ENCODE measurements at places on chromosomes 2 and 18.

DNA sequence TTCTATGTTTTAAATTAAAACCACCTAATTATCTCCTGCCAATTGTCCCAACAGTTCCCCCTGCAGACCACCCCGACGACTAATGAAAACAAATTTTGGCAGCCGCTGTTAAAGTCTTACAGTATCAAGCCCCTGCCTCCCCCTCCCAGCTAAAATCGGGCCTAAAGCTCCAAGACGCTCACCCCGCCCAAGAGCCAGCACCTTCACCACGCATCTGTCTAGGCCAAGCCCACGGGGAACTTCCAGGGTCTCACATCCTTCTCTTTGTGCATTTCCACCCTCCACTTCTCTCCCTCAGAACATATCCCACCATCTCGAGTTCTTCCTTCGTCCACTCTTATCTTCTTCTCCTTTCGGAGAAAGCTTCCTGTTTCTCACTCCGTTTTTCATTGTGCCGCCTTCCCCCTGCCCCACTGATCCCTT, 445 bp downstream of the PRPF40A start:
- H3K36me3 ChIP-seq, result peaks cover 10% of the 10 kb centered on the region
- H3K27ac ChIP-seq, result peak overlapping the region; percentile 98
- no peak for DNase-seq

- H3K4me1 ChIP-seq, result peaks cover 3% of the 10 kb centered on the region
- no peaks in the 10 kb centered on the region for H3K36me3 ChIP-seq
- no peak overlapping the region for H3K4me3 ChIP-seq
- no peak overlapping the region for H3K27ac ChIP-seq
- H3K27me3 ChIP-seq, result peaks cover 2% of the 10 kb centered on the region
- no peak for DNase-seq
Measured at GRCh38 chr2:180141600-180141999, 134.5 kb upstream of the CWC22 start.

DNA sequence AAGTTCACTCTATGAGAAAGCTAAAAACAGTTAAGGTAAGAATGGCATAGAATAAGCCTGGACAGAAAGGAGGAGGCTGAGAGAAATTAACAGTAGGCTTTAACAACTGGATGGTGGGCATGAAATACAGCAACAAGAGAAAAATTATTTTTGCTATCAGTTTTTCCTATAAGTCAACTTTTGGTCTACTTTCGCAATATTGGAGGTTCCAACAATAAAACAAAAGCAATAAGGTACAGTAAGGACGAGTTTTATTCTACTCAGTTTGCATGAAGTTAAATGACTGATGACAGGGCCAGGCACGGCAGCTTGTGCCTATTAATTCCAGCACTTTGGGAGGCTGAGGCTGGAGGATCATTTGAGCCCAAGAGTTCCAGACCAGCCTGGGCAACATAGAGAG, 17.3 kb downstream of the RAB1A start:
- no peaks in the 10 kb centered on the region for H3K27me3 ChIP-seq
- H3K4me3 ChIP-seq, result no peak overlapping the region
- peaks cover 12% of the 10 kb centered on the region for H3K36me3 ChIP-seq
- H3K27ac ChIP-seq, result peak overlapping the region; percentile 12

- no peak for DNase-seq
- H3K4me1 ChIP-seq, result peaks cover 10% of the 10 kb centered on the region
- H3K27me3 ChIP-seq, result no peaks in the 10 kb centered on the region
- H3K36me3 ChIP-seq, result peaks cover 4% of the 10 kb centered on the region
- H3K27ac ChIP-seq, result no peak overlapping the region
Measured at GRCh38 chr2:100998235-100998573, 3.9 kb upstream of the RPL31 start.

DNA sequence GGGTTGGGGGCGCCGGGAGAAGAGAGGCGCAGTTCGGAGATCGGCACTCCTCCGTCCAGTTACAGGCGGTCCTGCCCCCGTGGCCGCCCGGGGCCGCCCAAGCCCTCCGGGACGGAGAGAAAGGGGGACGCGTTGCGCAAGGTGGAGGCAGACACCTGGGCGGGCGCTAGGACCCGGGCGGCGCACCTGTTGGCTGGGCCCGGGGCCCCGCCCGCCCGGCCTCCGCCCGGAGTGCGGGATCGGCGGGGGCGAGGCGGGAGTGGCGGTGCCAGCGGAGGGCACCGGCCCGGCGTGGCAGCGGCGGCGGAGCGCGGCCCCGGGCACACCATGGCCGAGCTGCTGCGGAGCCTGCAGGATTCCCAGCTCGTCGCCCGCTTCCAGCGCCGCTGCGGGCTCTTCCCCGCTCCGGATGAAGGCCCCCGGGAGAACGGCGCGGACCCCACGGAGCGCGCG, at the start of gene SGPP2:
Gene SGPP2, plus strand, starts transcription at position 268 of the 453 bp plus-strand sequence. Its CDS starts 60 bp downstream, at position 328.
- H3K27ac ChIP-seq, result peak within 1 kb of the TSS; percentile 94
- no peaks in the 10 kb centered on the region for H3K36me3 ChIP-seq
- peaks cover 36% of the 10 kb centered on the region for H3K4me1 ChIP-seq
- H3K27me3 ChIP-seq, result no peaks in the 10 kb centered on the region

DNA sequence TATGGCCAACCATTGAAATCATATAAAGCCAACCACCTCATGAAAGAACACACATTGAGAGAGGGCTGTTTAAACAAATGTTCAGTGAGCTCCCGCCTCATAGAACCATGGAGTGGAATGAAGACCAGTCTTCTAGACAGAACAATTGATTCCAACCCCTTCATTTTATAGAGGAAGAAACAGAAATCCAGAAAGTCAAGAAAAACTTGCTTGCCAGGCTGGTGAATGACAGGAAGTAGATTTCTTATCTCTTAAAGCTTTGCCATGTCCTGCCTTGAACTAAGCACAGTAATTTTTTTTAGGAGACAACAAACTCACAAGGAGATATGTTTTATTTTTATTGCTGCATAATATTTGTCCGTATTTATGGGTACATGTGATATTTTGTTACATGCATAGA, 16.5 kb upstream of the NRP2 start:
- DNase-seq, result no peak
- H3K27me3 ChIP-seq, result peaks cover 10% of the 10 kb centered on the region
- H3K36me3 ChIP-seq, result no peaks in the 10 kb centered on the region
- no peak overlapping the region for H3K27ac ChIP-seq
- peaks cover 7% of the 10 kb centered on the region for H3K4me1 ChIP-seq

- no peak for DNase-seq
- H3K4me3 ChIP-seq, result no peak overlapping the region
- peaks cover 9% of the 10 kb centered on the region for H3K27me3 ChIP-seq
- no peak overlapping the region for H3K27ac ChIP-seq
Measured at GRCh38 chr18:45398448-45398847, 216.8 kb upstream of the SLC14A2 start.

GRCh38 chr2:237966250-237966564, 607 bp upstream of the UBE2F start:
- H3K27me3 ChIP-seq, result no peaks in the 10 kb centered on the region
- no peaks in the 10 kb centered on the region for H3K36me3 ChIP-seq
- H3K4me1 ChIP-seq, result peaks cover 20% of the 10 kb centered on the region
- H3K4me3 ChIP-seq, result peak overlapping the region; percentile 83
- peak; percentile 20 for DNase-seq

DNA sequence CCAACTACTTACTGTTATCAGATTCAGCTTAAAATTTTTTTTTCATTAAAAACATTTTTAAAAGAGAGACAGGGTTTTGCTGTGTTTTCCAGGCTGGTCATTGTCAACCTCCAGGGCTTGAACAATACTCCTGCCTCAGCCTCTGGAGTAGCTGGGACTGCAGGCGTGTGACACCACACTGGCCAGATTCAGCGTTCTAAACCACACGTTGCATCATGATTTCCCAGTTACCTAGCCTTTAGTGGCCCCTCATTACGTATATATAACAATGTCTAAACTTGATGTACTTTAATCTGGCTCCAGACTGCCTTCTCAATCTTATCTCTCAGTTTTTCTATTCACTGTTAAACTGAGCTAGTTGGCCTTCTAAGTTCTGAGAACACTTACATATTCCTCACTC, 89.6 kb downstream of the COMMD1 start:
- peaks cover 8% of the 10 kb centered on the region for H3K4me1 ChIP-seq
- H3K4me3 ChIP-seq, result no peak overlapping the region
- no peaks in the 10 kb centered on the region for H3K27me3 ChIP-seq
- no peak for DNase-seq

DNA sequence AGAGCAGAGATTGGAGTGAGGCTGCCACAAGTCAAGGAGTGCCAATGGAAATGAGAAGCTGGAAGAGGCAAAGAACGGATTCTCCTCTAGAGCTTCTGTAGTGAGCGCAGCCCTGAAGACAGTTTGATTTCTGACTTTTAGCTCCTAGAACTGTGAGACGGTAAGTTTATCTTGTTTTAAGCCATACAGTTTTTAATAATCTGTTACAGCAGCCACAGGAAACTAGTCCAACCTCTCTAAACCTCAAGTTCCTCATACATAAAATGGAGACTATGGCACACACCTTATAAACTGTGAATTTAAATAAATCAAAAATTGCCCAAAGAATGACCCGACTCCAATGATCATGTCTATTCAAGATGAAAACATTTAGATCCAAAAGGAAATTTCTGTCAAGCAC, 596.5 kb downstream of the BCL11A start:
- H3K27me3 ChIP-seq, result no peaks in the 10 kb centered on the region
- no peak overlapping the region for H3K4me3 ChIP-seq
- peaks cover 13% of the 10 kb centered on the region for H3K4me1 ChIP-seq
- H3K36me3 ChIP-seq, result no peaks in the 10 kb centered on the region

GRCh38 chr18:13725566-13726231, 659 bp downstream of the FAM210A start:
- no peak for DNase-seq
- H3K27me3 ChIP-seq, result no peaks in the 10 kb centered on the region
- peak overlapping the region; percentile 99 for H3K27ac ChIP-seq
- peaks cover 21% of the 10 kb centered on the region for H3K4me1 ChIP-seq

GRCh38 chr2:66434679-66435548, at the start of gene MEIS1:
Gene MEIS1 (plus strand): TSS chr2:66435125. CDS start chr2:66435857, 732 bp downstream.
- no peak for DNase-seq
- H3K27me3 ChIP-seq, result peaks cover 33% of the 10 kb centered on the region
- H3K4me3 ChIP-seq, result peak within 1 kb of the TSS; percentile 73
- H3K36me3 ChIP-seq, result no peaks in the 10 kb centered on the region
- no peak within 1 kb of the TSS for H3K27ac ChIP-seq
- H3K4me1 ChIP-seq, result peaks cover 17% of the 10 kb centered on the region

GRCh38 chr2:235027558-235028214, 75.9 kb downstream of the SH3BP4 start:
- H3K4me3 ChIP-seq, result no peak overlapping the region
- no peak for DNase-seq
- peaks cover 3% of the 10 kb centered on the region for H3K4me1 ChIP-seq

GRCh38 chr2:172091761-172092566, 6.7 kb downstream of the DLX1 start:
- H3K4me1 ChIP-seq, result peaks cover 12% of the 10 kb centered on the region
- no peak overlapping the region for H3K4me3 ChIP-seq
- H3K27me3 ChIP-seq, result peaks cover 34% of the 10 kb centered on the region

GRCh38 chr2:1607236-1607920, 136.9 kb downstream of the PXDN start:
- peaks cover 16% of the 10 kb centered on the region for H3K4me1 ChIP-seq
- H3K36me3 ChIP-seq, result no peaks in the 10 kb centered on the region
- H3K27ac ChIP-seq, result no peak overlapping the region
- peaks cover 8% of the 10 kb centered on the region for H3K27me3 ChIP-seq

GRCh38 chr2:8241317-8241716, 440.5 kb upstream of the ID2 start:
- H3K4me3 ChIP-seq, result no peak overlapping the region
- H3K36me3 ChIP-seq, result no peaks in the 10 kb centered on the region
- H3K27me3 ChIP-seq, result peaks cover 7% of the 10 kb centered on the region
- peaks cover 2% of the 10 kb centered on the region for H3K4me1 ChIP-seq

DNA sequence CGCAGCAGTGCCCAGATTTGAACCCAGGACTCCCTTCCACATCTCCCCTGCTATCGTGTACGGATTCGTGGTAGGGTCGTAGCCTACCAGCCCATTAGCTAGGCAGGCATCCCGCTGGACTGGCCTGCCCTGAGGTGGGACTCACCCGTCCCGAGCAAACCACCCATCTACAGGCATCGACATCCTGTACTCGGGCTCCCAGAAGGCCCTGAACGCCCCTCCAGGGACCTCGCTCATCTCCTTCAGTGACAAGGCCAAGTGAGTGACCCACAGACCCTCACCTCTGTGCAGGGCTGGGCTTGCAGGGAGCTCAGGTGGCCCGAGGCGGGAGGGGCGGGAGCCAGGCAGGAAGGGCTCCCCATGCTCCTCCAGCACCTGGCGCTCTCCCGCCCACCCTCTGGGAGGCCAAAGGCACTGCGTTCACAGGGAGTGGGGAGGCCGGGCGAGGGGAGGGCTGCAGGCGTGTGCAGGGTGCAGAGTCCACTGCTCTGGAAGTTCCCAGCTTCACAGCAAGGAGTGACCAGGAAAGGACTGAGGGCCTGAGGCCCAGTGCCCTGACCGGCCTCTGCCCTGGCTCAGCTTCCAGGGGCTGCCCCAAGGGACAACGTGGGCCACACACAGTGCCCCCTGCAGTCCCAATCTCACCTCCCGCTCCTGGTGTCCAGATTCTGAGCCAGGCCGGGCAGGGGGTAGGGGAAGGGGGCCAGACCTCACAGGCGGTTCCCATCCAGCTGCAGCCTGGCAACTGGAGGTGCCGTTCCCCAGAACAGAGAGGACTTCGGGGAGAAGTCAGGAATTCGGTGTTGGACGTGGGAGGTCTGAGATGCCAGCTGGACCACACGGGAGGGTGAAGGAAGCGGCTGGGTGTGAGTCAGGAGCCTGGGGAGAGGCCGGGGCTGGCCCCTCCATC, 5.4 kb downstream of the AGXT start:
- H3K36me3 ChIP-seq, result no peaks in the 10 kb centered on the region
- H3K27me3 ChIP-seq, result peaks cover 1% of the 10 kb centered on the region
- no peaks in the 10 kb centered on the region for H3K4me1 ChIP-seq
- no peak for DNase-seq

Measured in memory B cell (primary cell).